ENCODE measurements at places on chromosomes 6 and 20. TPM values are rescaled to one million over a fixed set of nuclear protein-coding genes. Genes with fewer than 3 reads are reported as not detected.

The NOX3 gene
- not detected for total RNA-seq

The SLC22A3 gene
- 47.2 TPM for total RNA-seq

The HLA-G gene
- not detected for total RNA-seq

The LY6G5C gene
- total RNA-seq: 1.3 TPM

The MATN4 gene
- total RNA-seq: 0.16 TPM

The CENPQ gene
- total RNA-seq: 7.6 TPM

All from A549 treated with Hydrocortisone at 1 μM for 4 hours (cell line).